Stimulated activated CD4-positive, alpha-beta T cell treated with anti-CD3 and anti-CD28 coated beads, Interleukin-1b, Interleukin-23, amount 100 ng/mL, for 4 hours (primary cell): ENCODE measurements at places on chromosomes 16 and 17.

GRCh38 chr17:65644545-65644944 lies 83.1 kb upstream of the AXIN2 start:
- DNase-seq, result no peak

DNA sequence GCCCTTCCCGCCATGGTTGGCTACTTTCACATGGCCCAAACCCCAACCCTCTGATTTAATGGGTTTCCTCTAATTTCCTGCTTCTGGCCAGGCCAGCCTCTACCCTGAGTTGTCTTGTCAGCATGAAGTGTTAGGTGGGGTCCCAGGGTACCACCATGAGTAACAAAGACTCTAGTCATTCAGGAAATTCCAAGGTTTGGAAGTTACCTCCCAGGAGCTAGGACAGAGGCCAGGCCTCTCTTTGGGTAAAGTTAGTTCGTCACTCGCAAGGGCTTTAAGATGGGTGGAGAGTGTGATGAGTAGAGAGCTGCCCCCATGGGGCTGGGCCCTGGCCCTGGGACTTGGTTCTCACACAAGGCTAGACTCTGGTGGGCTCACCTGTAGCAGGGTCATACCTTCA lies 54.6 kb downstream of the PLD6 start:
- DNase-seq, result no peak

- DNase-seq, result no peak
Measured at GRCh38 chr17:74226252-74226651, 12.9 kb downstream of the TTYH2 start.

GRCh38 chr16:2815299-2815771 lies 1.7 kb upstream of the PRSS21 start:
- no peak for DNase-seq

GRCh38 chr16:75580-76501 lies 2.2 kb upstream of the MPG start:
- DNase-seq, result no peak

DNA sequence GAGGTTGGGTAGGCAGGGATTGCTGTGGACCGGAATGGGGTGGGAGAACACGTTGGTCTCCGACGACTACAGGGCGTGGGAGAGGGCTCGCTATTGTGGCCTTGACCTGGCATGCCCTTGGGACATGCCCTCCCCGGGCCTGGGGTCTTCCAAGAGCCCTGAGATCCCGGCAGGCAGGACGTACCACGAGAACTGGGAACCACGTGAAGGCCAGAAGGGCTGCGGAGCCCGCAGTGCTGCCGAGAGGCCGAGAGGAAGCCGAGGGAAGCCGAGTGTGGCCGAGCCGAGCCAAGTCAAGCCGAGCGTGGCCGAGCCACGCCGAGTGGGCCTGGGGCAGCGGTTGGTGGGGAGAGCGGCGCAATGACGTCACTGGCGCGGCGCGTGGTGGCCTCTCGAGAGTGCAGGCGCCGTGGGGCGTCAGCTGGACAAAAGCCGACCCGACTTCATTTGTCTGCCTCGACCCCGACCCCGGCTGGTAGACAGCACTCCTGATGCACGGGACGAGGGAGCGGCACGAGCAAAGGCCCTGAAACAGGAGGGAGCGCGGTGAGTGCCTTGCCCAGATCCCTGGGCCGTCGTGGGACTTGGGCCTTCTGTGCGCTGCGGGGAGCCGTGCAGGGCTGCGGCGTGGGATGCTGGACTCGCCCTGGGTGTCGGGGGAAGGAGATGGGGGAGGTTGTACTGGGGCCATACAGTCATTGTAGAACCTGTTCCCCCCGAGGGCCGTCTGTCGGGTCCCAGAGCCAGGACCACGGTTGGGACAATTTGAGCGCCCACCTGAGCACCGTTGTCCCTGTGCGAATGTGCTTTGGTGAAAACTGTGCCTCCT lies 6.6 kb downstream of the SOCS1 start:
- DNase-seq, result no peak

DNA sequence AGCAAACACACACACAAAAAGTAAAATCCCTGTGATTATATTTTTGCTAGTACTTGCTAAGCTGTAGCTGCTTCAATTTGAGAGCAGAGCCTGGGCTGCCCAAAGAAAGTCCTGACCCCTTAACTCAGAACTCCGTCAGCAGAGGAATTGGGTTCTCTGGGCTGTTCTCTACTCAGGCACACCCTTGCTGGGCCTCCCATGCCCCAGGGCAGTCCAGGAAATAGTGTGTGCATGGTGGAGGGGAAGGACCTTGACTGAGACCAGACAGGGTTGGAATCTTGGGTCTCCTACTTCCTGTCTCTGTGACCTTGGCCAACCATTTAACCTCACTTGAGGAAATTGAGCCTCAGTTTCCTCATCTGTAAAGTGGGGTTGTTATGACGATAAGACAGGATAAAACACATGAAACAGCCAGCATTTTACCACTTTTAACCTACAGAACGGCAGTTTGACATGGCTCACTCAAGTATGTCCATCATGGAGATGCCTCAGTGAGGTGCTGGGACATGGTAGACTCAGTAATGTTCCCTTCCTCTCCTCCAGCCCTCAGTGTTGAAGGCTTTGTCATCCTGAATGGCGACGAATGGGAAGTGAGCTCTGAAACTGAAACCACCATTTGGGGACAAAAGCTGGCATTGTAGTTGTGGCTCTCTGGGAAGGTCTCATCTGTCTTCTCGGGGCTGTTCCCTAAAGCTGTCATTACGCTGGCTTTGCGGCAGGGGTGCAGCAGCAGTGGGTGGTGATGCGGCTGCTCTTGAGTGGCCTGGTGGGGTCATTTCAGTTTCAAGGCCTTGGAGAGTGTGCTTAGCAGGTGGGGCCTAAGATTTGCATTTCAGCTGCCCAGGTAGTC lies 74.9 kb downstream of the CMIP start:
- DNase-seq, result no peak
